ENCODE measurements at places on chromosomes 12 and 14.
A peak's percentile ranks its signal among the peaks of the same experiment; 100 is the strongest.

GRCh38 chr12:15444523-15444922 lies 122.2 kb downstream of the PTPRO start:
- DNase-seq: no peak

DNA sequence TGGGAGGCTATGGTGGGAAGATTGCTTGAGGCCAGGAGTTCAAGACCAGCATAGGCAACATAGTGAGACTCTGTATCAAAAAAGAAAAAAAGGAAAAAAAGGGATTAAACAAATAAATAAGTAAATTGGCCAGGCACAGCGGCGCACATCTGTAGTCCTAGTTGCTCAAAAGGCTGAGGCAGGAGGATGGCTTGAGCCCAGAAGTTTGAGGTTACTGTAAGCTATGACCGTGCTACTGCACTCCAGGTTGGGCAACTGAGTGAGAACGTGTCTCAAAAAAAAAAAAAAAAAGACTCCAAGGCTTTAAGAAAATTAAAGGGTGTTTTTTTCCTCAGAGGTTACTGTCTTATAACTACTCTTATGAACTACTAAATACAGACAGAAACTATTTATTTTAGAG lies 11.7 kb downstream of the BEST3 start:
- DNase-seq: no peak

- DNase-seq: no peak
Measured at GRCh38 chr12:9973949-9974348, 2.7 kb downstream of the CLEC12A start.

GRCh38 chr12:132246997-132247717 lies 82.2 kb downstream of the GALNT9 start:
- DNase-seq: no peak

DNA sequence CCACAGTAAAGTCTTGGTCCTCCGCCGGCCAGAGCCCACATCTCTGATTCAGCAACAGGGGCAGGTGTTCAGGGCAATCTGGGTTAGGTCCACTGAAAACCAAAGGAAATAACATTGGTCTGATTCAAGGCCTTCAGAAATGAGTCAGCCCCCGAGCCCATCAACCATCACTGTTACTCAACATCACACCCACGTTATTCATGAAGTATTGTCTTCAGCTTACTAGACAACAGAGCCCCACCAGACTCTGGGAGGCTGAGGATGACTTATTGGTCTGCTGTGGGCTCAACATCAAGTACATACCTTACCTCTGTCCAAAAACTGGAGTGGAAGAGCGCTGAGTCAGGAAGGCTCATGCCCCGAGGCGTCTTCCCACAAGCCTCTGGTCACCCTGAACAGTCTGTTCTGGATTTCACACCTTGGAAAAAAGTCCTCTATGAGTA lies 97.5 kb downstream of the ZFP36L1 start:
- no peak for DNase-seq

DNA sequence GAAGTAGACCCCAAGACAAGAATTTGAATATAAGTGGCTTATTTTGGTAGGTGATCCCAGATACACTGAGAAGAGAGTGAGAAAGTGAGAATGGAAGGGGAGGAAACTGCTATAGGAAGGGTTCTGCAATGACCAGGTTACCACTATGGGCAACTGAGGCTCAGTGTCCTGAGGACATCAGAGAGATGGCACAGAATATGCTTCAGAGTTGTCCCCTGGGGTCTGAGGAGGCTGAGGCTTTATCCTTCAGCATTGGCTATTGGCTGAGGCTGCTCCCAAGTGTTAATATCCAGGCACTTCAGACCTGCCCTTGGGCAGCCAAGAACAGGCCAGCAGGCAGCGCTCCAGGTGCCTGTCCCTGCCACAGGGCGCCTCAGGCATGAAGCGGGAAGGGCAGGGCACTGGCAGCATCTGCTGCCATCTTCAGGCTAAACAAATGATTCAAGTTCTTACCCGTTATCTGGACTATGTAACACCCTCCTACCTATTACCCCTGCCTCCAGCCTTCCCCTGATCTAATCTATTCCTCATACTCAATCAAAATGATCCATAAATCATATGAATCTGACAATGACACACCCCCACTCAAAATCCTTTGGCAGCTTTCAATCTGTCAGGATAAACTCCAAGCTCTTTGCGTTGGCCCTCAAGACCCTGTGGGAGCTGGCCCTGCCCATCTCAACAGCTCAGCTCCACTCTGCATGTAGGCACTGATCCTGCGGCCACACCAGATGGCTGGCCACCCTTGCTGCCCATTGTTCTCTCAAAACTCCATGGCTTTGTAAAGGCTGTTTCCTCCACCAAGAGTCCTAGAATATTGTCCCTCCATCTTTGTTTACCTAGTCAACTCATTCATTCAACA lies 42.4 kb downstream of the CKAP4 start:
- no peak for DNase-seq

DNA sequence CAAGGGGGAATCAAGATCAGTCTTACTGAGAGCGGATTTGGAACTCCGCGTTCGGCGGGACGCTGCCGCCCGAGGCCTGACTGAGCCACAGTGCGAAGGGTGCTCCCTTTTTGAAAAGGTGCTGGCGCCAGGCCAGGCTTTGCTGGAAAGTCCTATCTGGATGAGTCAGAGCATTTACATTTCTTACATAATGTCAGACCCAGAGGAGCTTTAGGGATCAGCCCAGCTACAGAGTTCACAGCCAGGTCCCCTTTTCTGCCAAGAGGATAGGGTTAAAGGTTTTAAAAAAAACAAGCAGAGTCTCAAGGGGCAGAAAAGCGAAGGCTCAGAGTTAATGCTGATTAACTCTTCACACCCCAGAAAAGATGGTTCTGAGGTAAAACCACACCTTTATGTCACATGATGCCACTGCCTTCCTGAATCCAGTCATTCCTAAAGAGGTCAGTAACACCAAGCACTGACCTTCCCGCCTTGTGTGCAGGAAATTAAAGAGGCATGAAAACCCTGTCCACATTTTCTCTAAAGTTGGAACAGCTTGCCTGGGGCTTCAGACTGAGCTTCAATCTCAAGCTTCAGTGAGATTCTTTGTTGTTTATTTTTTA lies 11.7 kb upstream of the FBXL14 start:
- DNase-seq: no peak

DNA sequence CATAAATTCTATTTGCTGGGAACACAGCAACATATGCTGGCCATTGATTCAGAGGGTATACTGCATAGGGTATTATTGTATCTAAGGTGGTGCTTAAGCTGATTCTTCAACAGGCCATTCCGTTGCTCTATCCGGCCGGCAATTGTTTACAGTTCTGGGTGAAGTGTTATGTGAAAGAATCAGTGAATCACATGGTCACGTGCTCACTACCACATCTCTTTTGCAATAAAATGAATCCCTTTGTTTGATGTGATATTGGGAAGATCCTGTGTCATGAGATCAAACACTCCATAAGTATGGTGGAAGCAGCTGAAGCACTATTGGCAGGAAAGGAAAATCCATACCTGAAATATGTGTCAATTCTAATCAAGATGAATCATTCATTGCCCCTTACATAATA lies 7.6 kb upstream of the USP15 start:
- no peak for DNase-seq

DNA sequence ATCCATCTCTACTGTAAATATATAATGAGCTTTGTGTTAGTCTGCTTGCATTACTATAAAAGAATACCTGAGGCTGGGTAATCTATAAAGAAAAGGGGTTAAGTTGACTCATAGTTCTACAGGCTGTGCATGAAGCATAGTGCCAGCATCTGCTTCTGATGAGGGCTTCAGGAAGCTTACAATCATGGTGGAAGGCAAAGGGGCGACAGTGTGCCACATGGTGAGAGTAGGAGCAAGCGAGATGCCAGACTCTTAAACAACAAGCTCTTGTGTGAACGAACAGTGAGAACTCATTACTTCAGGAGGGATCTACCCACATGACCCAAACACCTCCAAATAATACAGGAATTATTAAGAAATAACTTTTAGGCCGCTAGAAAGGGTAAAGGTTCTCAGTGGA lies 28.1 kb downstream of the APOBEC1 start:
- DNase-seq: no peak

- no peak for DNase-seq
Measured at GRCh38 chr12:79056775-79057174, 192.2 kb downstream of the SYT1 start.

DNA sequence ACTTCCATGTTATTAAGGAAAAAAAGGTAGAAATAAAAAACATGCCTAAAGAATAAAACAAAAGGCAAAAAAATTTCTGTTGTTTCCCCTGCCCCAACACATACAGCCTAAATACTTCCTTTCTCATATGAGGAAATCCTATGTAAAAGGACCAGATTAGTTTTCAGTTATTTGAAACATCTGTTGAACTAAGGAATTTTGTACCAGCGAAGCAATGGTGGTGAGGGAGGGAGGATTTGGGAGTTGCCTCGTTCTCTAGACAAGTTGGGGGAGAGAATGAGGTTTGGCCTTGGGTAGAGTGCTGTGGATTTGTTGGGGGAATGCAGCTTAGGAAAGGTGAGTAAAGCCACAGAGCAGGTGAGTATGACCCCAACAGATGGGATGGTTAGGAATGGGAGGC lies 141.5 kb upstream of the RFLNA start:
- no peak for DNase-seq

DNA sequence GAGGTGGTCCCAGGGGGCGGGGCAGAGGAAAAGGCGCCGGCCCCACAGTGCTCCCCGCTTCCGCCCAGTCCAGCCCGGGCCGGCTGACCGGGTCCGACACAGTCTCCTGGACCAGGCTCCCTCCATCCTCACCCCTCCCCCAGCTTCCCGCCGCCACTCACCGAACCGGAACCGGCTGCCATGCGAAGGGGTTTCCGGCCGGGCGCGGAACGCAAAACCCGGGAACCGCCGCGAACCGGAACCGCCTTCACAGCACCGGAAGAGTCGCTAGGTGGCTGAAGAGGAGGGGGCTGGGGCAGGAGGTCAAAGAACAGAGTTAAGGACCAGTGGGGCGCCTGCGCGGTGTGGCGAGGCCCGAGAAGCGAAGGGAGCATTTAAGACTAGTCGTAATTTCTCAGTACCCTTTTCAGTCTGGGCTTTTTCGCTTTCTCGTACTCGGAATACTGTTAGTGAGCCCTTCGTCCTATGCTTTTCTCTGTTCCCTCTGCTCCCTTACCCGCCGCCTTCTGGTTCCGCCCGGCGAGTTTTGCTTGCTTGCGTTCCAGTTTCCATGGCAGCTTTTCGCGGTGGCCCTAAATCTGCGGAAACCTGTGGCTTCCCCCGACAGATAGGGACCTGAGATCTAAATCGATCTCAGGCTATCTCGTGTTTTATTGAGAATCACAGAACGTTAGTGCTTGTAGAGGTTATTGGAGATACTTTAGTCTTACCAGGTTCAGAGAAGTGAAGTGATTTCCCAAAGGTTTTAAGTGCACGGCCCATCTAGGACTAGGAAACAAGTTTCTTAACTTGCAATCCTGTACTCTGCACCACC lies at the start of gene SENP1:
SENP1 (minus strand) TSS at position 213 of the 814 bp plus-strand sequence. CDS start 4,607 bp downstream, outside the sequence.
- DNase-seq: peak; percentile 88

DNA sequence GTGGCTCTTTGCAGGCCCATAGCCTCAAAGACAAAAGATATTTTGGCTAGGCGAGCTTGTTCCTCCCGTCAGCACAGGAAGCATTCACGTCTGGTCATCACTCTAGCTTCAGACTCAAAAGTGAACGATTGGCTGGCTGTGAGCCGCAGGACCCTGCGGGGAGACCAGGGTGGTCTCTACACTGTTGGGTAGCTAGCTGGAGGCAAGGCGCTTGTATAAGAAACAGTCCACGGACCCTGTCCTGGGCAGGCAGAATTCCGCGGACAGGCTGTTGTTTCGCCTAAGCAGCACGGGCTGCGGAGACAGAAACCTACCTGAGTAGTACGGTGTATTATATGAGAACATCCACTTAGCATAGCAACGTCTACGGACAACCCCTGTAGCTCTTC lies 29.6 kb downstream of the WBP11 start:
- DNase-seq: no peak

DNA sequence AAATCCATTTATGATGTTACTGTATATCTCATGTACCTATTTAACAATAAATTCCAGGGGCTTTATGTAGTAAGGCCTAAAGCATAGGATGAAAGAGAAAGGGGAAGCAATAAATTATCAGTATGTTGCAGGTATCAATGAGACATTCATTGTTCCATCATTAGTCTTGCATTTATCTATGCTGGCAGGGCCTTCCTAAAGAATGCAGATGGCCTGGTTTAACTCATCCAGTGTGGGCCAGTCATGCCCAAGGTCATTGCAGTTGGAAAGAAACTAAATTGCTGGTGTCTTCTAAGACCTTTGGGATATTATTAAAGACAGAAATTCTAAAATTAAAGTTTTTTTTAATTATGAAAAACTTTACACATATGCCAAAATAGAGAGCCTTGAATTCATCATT lies 98.3 kb downstream of the AVPR1A start:
- no peak for DNase-seq

DNA sequence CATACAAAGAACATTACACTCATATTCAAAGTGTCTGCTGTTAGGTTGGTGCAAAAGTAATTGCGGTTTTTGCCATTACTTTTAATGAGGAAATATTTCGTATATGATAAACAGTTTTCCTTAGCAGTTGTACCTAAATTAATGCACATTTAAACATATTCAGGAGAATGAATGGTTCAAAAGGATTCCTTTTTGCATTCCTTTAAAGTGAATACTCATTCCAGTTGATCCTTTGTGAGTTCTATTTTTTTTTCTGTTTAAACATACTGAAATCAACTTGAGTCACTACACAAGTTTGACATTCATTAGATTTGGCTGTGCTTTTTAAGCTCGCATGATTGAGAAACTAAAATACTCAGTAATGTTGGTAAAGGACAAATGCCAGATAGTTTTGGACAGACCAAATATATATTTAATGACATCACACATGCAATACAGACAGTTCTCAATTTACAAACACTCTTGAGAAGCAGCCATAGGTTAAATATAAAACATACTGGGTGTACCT lies 13.8 kb upstream of the SLC38A2 start:
- no peak for DNase-seq

DNA sequence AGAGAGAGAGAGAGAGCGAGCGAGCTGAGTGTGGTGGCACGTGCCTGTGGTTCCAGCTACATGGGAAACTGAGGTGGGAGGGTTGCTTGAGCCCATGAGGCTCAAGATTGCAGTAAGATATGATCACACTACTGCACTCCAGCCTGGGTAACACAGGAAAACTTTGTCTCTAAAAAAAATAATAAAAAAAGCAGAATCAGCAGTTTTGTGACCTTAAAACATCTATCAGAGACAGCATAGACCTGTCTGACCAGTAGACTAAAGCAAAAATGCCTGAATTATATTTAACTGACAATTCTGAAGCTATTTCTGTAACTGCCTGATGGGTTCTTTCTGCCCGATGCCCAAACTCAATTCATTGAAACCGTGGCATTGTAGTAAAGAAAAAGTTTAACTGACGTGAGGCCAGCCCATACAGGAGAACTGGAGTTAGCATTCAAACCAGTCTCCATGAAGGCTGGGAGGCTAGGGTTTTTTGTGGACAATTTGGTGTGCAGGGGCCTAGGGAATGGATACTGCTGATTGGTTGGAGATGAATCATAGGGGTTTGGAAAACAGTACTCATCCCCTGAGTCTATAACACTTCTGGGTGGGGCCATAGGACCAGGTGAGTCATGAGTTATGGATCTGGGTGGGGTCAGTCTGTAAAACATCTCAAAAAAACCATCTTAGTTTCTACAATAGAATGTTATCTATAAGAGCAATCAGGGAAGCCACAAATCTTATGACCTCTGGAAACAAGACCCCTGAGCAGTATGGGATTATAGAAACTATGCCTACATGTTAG lies 8.0 kb upstream of the RASSF8 start:
- DNase-seq: no peak

Data from type B pancreatic cell (in vitro differentiated cells).